Putamen (tissue), 1 donor: ENCODE measurements at places on chromosomes 11 and 22.

- DNase-seq, result no peak
These were observed 30.4 kb downstream of the SLC22A12 start for GRCh38 chr11:64621283-64622019.

GRCh38 chr11:12122083-12122482 lies 11.7 kb downstream of the MICAL2 start:
- DNase-seq, result no peak

DNA sequence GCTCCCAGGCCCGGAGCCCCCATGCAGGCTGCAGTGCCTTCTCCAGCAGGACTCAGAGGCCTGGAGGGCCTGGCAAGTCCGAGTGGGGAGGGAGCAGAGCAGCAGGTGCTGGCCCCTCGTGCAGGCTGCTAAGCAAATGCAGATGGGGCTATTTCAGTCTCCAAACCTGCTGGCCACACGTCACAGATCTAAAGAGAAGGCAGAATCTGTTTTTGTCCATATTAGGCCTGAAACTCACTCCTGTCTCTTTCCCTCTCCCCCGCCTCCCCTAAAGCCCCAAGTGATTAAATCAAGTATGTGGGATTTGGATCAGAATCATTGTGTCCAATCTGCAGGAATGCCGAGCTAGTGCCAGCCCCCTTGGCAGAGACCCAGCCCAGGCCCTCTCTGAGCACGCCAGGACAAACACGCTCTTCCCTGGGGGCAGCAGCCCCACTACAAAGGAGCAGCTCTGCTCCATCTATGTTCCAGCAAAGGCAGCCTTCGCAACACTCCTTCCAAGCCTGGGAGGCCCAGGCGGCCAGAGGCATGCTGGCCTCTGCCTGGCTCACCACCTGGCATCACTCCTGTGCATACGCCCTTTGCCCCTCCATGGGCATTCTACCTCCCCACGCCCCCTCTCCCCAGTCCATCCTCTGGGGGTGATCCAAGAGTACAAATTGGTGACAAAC lies 26.5 kb downstream of the RPL27A start:
- no peak for DNase-seq

- no peak for DNase-seq
These were observed 169.6 kb upstream of the FOLH1 start for GRCh38 chr11:49377978-49378377.

- DNase-seq, result no peak
These were observed 5.7 kb downstream of the MUC5AC start for GRCh38 chr11:1163321-1163910.

GRCh38 chr11:75779960-75780359 lies 11.4 kb downstream of the DGAT2 start:
- peak; percentile 48 for DNase-seq

DNA sequence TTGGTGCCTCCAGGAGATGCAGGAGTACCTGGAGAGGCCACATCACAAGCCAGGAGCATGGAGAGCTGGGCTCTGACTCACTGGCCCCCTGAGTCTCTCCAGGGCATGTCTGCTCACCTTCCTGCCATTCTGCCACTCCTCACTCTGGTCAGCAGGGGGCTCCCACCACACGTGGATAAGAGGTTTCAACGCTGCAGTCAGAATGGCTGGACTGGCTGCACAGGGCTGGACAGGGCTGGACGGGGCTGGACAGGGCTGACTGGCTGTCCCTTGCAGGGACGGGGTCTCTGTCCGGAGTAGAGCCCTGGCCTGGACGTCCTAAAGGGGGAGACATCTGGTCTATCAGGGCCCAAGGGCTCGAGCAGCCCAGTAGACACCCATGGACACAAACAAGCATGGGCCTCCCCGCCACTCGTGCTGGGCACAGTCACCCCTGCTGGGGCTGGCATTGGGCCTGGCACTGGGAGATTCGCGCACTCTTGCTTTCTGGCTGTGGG lies 34.6 kb downstream of the CYTH4 start:
- peak; percentile 56 for DNase-seq

- no peak for DNase-seq
These were observed 1.7 kb downstream of the MOB2 start for GRCh38 chr11:1484695-1485503.

DNA sequence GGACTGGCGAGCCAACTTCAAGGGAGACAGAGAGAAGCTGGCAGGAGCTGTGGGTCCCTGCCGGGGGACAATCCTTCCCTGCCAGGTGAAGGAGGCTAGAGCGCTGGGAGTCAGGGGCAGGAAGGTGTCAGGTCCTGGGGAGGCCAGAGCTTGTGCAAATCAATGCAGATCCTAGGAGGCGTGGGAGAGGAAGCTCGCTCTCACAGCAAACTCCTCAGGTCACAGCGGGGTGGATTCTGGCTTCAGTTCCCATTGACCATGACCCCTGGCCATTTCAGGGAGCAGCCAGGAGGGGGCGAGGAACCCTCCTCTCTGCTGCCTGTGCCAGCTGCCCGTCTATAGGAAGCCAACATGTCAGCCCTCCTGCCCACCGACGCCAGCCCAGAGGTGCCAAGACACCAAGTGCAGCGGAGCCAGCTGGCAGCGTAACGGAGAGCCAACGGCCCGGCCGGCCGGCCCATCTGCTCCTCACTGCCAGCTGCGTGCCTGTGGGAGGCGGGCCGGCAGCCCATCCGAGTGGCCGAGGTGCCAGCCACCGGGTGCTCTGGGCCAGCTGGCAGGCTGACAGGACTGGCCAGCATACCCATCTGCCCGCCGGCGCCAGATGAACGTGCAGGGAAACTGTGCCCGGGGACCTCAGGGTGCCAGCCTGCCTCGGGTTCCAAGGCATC lies 374.8 kb downstream of the MIAT start:
- peak; percentile 30 for DNase-seq

- DNase-seq, result no peak
These were observed 11.7 kb downstream of the OSBPL5 start for GRCh38 chr11:3153291-3153861.

- no peak for DNase-seq
These were observed 277.7 kb downstream of the CADM1 start for GRCh38 chr11:115226556-115226955.

- DNase-seq, result no peak
These were observed 82.7 kb downstream of the CELSR1 start for GRCh38 chr22:46454504-46455269.

DNA sequence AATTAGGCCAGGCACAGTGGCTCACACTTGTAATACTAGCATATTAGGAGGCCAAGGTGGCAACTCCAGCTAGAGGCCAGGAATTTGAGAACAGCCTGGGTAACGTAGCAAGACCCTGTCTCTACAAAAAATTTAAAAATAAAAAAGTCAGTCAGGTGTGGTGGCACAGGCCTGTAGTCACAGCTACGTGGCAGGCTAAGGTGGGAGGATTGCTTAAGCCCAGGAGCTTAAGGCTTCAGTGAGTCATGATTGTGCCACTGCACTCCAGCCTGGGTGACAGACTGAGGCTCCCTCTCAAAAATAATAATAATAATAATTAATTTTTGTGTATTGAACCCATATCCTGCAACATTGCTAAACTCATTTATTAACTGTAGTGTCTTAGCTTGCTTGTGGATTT lies 15.3 kb upstream of the TRIM29 start:
- DNase-seq, result no peak

GRCh38 chr11:1921574-1922141 lies 2.2 kb downstream of the TNNT3 start:
- no peak for DNase-seq

GRCh38 chr22:38129856-38130255 lies 19.4 kb upstream of the BAIAP2L2 start:
- no peak for DNase-seq

- no peak for DNase-seq
These were observed 540.2 kb downstream of the MIAT start for GRCh38 chr22:27197618-27198017.

DNA sequence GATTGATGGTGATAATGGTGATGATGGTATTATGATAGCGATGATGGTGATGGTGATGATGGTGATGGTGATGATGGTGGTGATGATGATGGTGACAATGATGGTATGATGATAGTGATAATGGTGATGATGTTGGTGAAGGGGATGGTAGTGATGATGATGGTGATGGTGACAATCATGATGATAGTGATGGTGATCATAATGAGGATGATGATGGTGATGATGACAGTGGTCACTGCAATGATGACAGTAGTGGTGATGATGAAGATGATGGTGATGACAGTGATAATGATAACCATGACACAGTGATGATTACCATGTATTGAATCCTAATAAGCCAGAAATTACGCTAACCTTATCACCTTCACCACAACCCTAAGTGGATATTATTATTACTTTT lies 128.2 kb downstream of the SHANK2 start:
- DNase-seq, result no peak

- DNase-seq, result no peak
These were observed 444 bp downstream of the CAVIN3 start for GRCh38 chr11:6319704-6320410.

- DNase-seq, result no peak
These were observed 5.9 kb upstream of the ME3 start for GRCh38 chr11:86678296-86678695.

DNA sequence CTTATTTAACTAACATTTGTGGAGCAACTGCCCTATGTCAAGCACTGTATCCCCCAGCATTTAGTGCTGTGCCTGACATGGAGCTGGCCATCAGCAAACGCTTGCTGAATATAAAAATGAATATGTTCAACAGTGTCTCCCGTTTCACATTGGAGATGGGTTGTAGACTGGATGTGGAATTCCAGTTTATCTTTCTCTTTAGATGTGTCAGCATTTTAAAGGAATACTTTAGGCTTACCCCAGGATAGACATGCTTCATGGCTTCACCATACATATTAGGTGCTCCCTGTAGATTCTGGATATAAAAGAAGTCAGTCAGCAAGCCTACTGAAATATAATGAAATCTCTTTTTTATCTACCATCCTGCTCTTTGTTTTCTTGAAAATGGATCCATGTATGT lies 21.3 kb upstream of the TPH1 start:
- DNase-seq, result no peak

- DNase-seq, result peak; percentile 75
These were observed 18.8 kb downstream of the SNX19 start for GRCh38 chr11:130897262-130898182.

- DNase-seq, result no peak
These were observed 13.2 kb upstream of the AIFM3 start for GRCh38 chr22:20953668-20954500.

GRCh38 chr11:70244698-70245097 lies 25.8 kb upstream of the PPFIA1 start:
- no peak for DNase-seq

GRCh38 chr11:112163875-112164685 lies at the start of gene IL18:
TSS of gene IL18 (minus strand) at chr11:112164094. CDS start at chr11:112155053, 9,041 bp downstream.
- DNase-seq, result no peak

DNA sequence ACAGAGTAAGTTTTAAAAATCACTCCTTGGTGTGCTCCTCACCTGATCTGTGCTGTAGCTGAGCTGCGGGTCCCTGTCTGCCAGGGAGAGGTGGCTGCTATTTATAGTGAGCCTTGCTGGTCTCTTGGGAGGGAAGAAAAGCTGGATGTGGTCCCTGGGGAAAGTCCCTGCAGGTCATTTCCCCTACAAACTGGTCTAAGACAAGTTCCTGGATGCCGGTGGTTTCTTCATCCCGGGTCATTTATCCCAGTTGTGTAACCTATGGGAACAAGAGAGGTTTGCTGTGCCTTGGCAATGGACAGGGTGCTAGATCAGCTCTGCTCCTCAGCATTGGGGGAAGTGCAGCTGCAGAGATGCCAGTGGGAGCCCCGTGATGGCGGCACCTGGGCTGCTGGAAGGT lies at the start of gene SAA2:
TSS of gene SAA2 (minus strand) at position 108 of the 400 bp plus-strand sequence. CDS start 657 bp downstream, outside the sequence.
- DNase-seq, result no peak

DNA sequence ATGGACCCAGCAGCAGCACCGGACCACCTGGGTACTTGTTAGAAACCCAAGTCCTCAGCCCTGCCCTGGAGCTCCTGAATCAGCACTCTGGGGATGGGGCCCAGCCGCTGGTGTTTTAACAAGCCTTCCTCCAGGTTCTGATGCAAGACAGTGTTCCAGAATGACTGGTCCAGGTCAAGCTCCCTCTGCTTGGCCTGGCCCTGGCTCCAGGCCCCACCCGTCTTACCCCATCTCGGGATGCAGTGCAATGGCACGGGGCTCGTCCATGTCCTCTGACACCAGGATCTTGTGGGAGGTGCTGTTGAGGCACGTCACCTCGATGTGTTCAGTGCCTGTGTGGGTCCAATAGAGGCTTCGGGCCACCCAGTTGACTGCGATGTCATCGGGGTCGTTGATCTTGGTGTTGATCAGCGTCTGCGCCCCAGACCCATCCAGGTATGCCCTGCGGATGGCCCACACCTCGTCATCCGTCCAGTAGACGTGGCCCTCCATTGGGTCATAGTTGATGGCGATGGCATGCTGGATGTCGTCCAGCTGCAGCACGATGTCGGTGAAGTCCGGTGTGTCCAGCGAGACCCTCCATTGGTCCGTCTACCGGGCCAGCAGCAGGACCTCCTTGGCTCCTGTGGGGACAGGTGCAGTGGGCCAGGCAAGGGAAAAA lies 140.3 kb downstream of the CRYBB2 start:
- DNase-seq, result no peak

- no peak for DNase-seq
These were observed 37.9 kb downstream of the PIWIL3 start for GRCh38 chr22:24736526-24737053.

GRCh38 chr11:105489446-105489845 lies 120.4 kb upstream of the GRIA4 start:
- DNase-seq, result peak; percentile 7

GRCh38 chr22:26325641-26326040 lies 103.4 kb upstream of the ASPHD2 start:
- DNase-seq, result no peak

DNA sequence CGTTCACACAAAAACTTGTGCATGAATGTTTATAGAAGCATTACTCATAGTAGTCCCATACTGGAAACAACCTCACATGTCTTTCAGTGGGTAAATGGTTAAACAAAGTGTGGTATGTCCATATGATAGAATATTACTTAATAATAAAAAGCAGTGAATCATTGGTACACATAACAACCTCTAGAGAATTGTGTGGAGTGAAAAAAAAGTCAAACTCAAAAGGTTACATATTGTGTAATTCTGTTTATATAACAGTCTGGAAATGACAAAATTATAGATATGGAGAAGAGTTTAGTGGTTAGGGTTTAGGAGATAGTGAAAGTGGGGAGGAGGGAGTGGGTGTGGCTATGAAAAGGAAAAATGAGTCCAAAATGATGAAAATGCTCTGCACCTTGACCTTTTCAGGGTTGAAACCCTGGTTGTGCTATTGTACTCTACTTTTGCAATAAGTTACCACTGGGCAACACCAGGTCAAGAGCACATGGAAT lies 243.4 kb upstream of the DDI1 start:
- DNase-seq, result no peak

DNA sequence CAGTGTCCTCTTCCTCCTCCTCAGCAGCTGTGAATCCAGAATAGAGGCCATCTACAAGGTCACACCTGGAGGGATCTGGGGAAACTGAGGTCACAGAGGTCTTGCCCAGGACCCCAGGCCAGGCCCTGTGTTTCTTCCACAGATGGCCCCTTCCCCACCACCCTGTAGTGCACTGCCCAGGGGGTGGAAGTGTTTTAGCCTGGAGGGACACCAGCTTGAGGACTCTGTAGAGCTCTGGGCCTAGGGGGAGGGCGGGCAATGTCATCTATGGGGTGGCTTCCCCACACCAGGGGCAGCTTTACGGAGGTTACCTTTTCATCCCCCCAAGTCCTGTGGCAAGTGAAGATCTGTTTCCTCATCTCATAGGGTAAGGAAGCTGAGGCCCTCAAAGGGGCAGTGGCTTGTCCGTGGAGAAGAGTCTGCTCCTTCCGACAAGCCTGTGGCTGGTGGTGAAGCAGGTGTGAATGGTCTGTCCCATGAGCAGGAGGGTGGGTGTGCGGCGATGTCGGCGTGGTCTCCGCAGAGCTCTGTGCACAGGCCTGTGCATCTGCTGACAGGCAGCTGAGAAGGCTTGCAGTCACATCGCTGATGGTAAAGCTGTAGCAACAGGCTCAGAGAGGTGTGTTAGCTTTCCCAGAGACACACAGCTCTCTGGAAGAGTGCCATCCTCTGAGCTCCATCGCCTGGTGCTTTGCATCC lies 74.1 kb upstream of the WNT7B start:
- DNase-seq, result no peak
